ENCODE measurements at places on chromosomes 11 and 22.

DNA sequence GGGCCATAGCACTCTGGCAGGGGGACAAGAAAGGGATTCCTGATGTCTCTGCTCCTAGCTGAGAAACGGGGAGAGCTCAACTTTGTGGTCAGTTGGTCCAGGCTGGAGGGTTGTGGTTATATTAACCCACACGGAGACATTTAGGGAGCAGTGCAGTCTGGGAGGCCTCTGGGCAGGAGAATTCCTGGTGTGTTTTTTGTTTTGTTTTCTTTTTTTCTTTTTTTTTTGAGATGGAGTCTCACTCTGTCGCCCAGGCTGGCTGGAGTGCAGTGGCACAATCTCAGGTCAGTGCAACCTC is 88.0 kb upstream of the SHISAL1 start:
- no peak for DNase-seq

DNA sequence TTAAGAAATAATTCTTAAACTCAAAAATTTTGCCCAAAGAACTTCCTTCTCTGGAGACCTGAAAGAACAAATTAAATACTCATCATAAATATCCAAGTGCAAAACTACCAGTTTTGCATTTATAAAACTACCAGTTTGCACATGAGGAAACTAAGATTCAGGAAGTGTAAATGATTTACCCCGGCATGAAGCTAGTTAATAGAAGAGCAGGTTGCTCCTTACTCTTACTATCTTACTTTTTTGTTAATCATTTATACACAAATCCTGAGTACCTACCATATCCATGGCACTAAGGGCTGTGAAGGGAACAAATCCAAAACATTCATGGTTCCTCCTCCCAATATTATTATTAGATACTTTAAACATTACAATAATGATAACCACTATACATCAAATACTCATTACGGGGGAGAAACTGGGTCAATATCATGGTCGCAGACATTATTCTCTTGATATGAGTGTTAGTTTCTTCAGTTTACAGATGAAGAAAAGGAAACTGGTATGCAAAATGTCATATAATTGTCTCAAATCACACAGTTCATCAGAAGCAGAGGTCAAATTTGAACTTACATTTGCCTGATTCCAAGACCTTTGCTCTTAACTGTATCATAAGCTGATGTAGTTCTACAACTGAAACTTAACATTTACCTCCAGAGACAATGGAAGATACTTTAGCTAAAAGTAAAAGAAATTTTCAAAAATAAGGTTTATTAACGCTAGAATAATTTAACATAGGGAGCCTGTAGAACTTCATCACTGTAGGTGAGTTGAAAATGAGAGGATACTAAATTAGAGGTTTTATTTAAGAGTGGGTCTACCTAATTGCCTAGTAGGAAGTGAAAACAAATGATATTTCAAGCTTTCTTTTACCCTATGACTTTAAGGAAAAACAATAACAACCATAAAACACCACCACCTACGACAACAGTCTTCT is 74.5 kb downstream of the FAM76B start:
- DNase-seq = no peak

DNA sequence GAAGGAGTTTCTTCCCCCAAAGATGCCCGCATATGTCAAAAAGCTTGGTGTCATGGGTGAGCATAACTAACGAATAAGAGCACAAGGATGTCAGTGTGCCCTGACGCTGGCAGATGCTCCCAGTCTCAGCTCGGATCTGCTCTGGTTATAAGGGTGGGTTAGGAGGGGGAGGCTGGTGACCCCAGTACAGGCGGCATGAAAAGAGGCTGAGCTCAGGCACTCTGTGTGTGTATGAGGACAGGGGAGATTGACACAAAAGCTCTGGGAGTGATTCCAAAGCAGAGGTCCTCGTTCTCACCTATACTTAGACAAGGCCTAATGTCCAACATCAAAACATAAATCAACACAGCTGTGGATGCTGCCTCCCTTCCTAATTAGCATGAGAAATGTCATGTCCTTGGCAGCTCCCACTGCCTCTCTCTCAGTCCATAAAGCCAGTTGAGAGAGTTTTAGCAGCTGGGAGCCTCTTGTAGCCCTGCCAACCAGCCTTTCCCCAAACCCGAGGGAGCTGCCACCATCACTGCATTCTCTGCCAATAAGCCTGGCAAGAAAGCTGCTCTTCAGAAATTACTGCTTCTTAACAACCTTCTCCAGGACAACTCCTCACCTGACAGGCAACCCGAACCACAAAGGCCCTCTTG is 59.8 kb downstream of the SC5D start:
- no peak for DNase-seq

DNA sequence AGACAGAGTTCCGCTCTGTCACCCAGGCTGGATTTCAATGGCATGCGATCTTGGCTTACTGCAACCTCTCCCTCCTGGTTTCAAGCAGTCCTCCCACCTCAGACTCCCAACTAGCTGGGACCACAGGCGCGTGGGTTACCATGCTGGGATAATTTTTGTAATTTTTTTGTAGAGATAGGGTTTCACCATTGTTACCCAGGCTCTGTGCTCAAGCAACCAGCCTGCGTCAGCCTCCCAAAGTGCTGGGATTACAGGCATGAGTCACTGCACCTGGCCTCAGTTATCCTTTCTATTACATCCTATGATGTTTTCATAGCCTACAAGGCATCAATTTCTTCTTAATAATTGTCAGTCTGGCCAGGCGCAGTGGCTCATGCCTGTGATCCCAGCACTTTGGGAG is 36.5 kb downstream of the LRRC74B start:
- DNase-seq = no peak

- DNase-seq = no peak
These were observed 100.8 kb downstream of the EHF start for GRCh38 chr11:34721646-34722045.

DNA sequence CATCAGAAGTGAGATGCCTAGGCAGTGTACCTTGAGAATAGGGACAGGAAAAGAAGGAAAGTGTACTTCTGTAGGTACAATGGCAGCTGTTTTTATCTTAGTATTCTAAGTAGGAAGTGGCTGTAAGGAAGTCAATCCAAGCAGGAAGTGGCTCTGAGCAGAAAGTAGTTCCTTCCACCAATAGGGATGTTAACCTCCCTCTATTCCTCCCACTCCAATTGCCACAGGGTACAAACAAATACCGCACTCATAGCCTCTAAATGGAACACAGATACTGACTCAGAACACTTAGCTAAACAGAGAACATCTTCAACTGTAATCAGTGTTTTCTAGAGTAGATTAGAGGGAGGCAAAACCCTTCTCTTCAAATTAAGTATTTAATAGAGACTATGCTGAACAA is 10.6 kb downstream of the LRRC55 start:
- DNase-seq = no peak

GRCh38 chr22:46933040-46933930 is 170.8 kb downstream of the TBC1D22A start:
- no peak for DNase-seq

DNA sequence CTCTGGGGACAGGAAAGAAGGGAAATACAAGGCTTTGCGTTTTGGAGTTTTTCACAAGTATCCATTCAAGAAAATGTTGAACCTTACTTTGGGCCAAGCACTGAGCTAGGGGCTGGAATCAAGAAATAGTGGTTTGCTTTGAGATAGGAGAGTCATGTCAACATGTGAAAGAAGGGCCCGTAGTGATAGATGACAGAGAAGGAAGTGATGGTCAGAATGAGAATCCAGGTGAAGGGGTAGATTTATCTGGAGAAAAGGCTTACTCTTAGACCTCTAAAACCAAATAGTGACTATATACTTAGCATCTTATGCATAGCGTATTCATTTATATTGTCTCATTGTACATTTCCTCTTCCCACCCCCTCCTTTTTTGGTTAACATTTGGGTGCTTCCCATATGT is 87.3 kb downstream of the GAB2 start:
- no peak for DNase-seq

DNA sequence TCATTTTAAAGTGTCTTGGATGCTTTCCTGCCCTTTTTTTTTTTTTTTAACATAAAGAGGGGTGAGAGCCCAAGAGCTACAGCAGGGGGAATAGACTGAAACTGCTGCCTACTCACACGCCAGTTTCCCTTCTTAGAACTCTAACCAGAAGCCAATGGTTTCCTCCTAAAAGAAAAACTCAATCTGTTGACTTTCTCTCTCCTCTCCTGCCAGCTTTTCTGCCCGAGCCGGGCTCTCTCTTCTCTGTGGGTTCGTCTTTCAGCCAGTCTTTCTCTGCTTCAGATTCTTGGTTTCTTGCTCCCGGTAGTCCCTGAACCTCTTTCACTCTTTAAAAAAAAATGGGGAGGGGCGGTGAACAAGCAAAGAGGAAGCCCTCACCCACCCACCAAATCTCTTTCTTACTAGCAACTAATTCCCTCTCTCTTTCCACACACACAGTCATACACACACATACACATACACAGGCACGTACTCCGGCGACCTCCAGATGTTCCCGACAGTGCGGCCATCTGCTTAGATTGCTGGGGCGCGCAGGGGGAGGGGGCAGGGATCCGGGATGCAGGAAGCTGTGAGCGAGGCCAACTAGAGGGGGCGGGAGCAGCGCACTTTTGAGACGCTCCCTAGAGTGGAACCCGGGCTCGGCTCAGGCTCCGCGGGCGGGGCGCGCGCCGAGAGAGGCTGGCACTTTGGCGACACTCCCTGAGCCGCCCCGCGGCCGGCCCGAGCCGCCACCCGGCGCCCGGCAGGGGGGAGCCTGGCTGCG is 444 bp upstream of the TSKU start:
- peak; percentile 94 for DNase-seq

- no peak for DNase-seq
These were observed 551.6 kb downstream of the OPCML start for GRCh38 chr11:132980670-132981069.

- DNase-seq = no peak
These were observed 984.6 kb downstream of the DLG2 start for GRCh38 chr11:84642500-84642899.

DNA sequence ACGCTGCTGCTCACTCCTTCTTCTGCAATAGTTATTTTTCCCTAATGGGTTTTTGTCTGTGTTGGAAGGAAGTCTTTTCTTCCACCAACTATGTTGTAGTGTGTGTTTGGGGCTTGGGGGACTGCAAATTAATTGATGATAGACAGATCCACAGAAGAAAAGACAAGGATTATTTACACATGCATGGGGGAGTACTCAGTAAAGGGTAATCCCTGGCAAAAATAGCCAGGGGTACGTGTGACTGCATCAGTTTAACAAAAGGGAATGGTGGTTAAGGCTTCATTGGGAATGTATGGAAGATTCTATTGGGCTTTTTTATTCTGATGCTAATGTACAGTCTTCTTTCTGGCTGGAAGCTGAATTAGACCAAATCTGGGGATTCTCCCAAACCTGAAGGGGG is 20.2 kb upstream of the FEZ1 start:
- no peak for DNase-seq

GRCh38 chr11:118305726-118306125 is 1.2 kb downstream of the CD3E start:
- DNase-seq = no peak

GRCh38 chr22:28894807-28895206 is 11.4 kb downstream of the ZNRF3 start:
- DNase-seq = no peak

DNA sequence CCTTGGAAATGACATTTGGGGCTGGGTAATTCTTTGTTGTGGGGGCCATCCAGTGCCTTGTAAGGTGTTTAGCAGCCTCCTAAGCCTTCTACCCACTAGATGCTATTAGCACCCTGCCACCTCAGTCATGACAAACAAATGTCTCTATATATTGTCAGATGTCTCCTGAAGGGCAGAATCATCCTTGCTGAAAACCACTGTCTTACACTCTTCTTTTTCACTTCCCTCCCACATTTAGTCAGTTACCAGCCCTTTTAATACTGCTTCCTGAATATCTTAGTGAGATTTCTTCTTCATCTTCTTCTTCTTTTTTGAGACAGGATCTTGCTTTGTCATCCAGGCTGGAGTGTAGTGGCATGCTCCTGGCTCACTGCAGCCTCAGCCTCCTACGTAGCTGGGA is 33.1 kb downstream of the TNRC6B start:
- DNase-seq = peak; percentile 35

- no peak for DNase-seq
These were observed 24.5 kb upstream of the RNASEH2C start for GRCh38 chr11:65745049-65745448.

- no peak for DNase-seq
These were observed 56.1 kb upstream of the CRTAM start for GRCh38 chr11:122782222-122782621.

- peak; percentile 52 for DNase-seq
These were observed 871 bp downstream of the SLC35E4 start for GRCh38 chr22:30636226-30637077.

DNA sequence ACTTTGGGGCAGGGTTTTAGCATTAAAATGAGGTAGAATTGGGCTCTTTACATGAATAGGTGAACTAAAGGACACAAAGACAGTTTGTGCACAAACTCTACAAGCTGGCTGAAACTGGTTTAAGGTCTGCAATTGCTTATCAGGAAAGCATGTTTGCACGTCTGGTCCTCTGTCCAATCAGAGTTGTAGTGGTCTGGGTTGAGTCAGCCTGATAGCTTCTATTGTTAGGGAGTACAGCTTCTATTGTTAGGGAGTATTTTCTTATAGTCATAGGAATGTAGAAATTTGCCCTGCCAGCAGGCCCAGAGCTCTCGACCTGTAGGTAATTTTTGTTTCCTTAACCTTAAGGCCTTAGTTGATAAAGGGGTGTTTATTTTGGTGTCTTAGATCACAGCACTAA is 1422.4 kb downstream of the LRRC4C start:
- DNase-seq = no peak

DNA sequence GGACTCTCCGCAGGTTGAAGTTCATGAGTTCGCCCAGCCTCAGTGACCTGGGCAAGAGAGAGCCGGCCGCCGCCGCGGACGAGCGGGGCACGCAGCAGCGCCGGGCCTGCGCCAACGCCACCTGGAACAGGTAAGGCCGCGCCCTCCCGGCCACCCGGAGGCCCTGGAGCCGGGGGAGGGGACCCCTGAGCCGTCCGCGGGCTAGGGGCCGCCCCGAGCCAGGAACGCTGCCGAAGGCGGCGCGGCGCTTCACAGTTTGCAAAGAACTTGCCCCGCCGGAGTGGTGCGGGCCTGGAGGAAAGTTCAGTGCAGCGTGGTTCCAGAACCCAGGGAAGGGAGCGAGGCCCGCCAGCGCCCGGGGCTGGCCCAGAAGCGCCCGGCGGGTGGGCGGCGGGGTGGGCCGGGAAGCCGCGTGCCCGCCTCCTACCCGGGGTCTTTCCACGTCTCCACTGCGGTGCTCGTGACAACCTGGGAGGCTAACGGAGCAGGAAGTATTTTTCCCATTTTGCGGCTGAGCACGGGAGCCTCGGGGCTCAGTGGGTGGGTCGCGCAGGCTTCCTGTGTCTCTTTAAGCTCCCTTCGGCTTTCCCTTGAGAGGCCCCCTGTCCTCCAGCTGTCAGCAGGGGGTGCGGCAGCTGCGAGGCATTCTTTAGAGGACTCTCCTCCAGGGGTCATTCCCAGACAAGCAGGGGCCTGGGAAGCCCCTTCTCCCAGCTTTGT is 635 bp downstream of the PRR5 start:
- peak; percentile 57 for DNase-seq

DNA sequence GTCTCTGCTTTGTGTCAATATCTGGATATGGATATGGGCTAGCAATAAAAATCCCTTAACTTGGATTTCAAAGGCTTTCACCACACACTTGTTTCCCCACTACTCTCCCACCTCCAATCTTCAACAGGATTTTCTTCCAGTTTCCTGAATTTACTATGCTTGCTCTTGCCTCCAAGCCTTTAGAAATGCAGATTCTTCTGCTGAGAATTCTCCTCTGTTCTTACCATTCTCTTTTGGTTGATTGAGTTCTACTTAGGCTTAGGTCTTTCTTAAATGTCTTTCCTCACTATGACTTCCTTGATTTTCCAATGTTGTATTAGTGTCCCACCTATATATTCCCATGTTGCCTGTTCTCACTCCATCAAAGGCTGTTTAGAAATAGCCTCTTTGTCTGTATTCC is 1502.4 kb upstream of the TENM4 start:
- no peak for DNase-seq
